HT-29 (cell line): ENCODE measurements at places on chromosomes 2 and 18.

GRCh38 chr2:239201531-239201876 is 199.3 kb downstream of the HDAC4 start:
- DNase-seq = no peak

DNA sequence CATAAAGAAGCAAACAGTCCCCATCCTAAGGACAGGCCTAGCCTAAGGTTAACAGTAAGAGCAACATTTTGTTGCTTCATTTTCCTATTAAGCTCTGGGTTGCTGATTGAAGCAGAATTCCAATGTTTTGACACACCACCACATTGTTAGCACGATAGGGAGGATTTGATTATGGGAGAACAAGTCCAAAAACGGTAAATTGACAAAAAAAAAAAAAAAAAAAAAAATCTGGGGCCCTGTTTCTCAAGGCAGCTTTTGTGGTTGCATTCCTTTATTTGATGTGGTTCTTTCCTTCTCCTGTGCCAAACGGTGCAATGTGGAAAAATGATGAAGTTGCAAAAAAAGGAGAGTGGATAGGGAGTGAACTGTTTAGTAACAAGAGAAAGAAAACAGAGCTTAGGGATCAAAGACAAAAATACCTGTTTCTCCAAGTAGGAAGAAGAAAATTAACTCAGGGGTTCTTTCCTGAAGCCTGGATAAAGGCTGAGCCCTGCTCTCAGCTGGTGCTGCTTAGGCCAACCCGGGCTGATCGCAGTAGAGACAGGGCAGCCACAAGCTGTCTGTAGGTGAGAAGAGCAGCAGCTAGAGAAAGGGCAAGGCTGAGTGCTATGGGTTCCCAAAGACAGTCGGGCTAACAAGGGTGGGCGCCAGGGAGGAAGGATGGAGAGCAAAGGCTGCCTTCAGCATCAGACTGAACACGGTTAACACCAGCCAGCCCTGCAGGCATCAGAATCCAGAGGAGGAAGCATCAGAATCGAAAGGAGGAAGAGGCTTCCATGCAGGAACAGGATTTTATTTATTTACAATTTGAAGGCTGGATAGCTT is 167.8 kb upstream of the FOSL2 start:
- no peak for DNase-seq

DNA sequence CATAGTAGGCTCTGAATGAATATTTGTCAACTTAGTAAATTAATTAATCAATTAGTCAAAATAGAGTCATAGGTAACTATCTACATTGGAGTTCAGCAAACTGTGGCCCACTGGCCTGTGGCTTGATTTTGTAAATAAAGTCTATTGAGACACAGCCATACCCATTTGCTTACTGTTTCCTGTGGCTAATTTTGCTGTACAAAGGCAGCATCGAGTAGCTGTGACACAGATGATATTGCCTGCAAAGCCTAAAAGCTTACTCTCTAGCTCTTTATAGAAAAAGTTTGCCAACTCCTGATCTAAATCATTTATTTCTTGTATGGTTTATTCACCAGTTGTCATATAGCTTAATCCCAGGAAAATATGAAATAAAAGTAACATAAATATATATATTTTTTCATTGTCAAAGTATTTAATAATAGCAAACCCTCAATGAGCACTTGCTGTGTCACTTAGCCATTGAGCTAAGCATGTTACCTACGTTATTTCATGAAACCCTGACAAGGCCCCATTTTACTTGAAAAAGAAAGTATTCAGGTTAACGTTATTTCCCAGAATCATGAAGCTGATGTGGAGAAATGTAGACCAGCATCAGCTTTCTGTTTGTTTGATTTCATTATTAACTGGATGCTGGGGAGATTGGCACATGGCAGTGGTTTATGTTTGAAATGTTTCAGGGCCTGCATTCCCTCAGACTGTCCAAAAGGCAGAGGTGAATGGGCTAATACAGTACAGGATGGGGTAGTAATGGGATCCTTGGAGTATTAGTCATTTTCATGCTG is 69.6 kb downstream of the ICOS start:
- no peak for DNase-seq

GRCh38 chr18:57836557-57836956 is 33.4 kb upstream of the ATP8B1 start:
- DNase-seq = no peak
